ENCODE measurements at places on chromosomes 2 and 18. TPM values are rescaled to one million over a fixed set of nuclear protein-coding genes. Genes with fewer than 3 reads are reported as not detected.

GRCh38 chr2:24342110-24342910 is 18.0 kb downstream of the ITSN2 start:
- DNase-seq = no peak

DNA sequence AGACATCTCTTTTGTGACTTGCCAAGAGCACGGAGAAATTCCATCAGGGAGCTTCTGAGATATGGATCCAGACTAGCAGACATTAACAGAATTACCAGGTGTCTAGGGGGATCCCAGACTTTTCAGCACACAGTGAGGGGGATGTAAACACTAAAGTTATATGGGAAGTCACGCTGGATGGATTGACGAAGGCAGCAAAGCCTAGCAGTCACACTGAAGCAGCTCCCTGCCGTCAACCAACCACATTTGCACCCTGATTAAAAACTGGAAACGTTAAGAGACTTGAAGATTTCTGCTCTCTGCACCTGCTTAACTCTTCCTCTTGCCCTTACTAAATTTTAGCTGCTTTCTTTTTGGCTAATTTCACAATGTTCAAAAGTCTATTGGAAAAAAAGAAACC is 62.5 kb upstream of the BCL2L11 start:
- no peak for DNase-seq

DNA sequence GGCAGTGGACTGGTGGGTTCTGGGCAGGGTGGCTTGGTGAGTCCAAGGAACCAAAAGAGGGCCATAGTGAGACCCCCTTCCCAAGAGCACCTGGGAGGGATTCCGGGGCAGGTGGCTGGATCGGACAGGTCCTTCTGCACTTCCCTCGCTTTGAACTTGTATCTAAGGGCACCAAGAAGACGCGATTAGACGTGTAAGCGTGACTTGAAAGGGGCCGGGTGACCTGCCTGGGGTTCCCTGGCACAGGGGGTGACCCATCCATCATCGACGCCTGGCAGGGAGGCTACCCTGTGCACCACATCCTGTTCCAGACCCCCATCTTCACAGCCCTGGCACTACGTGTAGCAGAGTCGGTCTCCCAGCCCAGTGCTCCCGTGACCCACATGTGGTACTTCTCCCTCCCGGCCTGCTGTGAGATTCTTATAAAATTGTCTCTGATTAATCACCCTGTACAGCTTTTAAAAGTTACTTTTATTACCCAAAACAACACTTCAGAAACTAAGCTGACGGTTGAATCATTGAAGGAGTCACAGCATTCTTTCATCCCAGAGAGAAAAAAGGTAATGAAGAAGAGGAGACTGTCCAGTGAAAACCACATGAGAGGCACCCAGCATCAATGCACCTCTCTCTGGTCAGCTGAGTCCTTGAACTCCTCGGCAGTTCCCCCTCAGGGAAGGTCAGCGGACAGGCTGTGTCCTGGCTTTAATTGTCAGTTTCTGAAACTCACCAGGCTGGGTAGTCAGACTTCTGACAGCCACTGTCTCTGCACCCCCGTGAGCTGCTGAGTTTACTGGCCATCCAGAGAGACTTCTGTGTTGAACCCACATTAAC is 13.0 kb downstream of the SH3BP4 start:
- DNase-seq = peak; percentile 53

DNA sequence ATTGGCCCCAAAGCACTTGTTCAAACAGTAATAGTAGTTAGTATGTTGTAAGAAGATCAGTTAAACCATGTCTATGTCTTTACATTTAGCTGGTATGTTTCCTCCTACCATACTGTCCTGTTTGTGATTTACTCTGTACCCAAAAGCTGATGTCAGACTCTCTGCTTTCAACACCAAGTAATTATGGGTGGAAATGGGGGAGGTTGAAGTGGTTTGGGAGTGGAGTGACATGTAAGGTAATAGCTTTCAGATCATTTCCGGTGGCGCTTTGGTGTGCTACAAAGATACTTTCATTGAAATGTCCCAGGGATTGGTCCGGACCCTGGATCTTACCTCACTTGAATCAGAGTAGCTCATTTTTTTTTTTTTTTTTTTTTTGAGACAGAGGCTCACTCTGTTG is 39.7 kb upstream of the TGIF1 start:
- no peak for DNase-seq

DNA sequence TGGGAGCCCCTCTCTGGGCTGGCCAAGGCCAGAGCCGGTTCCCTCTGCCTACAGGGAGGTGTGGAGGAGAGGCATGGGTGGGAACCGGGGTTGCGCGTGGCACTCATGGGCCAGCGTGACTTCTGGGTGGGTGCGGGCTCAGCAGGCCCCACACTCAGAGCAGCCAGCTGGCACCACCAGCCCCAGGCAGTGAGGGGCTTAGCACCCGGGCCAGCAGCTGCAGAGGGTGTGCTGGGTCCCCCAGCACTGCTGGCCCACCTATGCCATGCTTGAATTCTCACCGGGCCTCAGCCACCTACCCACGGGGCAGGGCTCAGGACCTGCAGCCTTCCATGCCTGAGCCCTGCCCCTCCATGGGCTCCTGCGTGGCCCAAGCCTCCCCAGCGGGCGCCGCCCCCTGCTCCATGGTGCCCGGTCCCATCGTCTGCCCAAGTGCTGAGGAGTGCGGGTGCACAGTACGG is 248.5 kb upstream of the HNMT start:
- DNase-seq = no peak

DNA sequence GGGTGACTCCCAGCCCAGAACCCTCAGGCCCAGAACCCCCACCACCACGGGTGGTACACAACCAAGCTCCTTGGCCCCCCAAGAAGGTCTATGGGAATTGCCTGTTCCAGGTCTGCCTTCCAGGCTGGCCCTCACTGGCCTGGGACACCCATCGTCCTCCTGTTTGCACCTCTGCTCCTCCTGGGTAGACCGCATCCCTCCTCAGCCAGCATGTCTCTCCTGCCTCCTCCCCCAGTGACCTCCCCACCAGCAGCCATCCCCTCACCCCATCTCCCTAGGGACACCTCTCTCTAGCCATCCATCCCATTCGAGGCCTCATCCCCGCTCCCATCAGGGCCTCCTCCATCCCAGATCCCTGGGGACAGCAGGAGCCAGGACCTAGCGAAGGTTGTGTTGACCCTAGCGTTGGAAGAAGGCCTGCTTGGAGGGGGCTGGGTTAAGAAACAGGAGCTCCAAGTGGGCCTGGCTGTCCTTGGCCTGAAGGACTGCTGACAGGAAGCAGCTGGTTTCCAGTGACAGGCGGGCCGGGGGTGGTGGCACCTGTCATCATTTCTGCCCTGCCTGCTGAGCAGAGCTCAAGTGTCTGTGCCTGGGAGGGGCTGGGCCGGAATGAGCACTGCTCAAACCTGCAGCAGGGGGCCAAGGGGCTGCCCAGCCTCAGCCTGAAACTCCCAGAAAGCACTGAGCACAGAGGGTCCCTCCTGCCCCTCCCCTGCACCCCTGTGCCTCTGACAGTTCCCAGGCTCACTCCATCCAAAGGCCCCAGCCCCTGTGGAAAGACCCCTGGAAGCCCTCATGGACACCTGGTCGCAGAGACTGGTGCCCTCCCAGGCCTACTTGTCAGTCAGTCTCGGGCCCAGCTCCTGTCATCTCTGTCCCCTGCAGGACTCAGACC is 96.0 kb upstream of the OTOS start:
- peak; percentile 55 for DNase-seq

DNA sequence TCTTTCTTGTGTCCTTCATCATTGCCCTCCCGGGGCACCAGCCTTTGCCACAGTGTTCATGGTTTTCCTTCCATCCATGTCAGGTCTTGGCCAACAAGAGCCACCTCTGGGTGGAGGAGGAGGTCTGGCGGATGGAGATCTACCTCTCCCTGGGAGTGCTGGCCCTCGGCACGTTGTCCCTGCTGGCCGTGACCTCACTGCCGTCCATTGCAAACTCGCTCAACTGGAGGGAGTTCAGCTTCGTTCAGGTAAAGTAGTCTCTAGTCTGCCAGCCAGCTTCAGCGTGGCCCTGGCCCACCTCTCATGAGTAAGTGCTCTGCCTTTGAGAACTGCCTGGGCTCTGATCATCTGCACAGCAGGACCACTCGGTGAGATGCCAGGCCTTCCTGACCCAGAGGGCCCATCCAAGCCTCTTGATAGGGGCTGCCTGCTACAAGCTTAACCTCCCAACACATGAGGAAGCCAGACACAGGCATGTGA is 31.0 kb downstream of the STEAP3 start:
- no peak for DNase-seq

DNA sequence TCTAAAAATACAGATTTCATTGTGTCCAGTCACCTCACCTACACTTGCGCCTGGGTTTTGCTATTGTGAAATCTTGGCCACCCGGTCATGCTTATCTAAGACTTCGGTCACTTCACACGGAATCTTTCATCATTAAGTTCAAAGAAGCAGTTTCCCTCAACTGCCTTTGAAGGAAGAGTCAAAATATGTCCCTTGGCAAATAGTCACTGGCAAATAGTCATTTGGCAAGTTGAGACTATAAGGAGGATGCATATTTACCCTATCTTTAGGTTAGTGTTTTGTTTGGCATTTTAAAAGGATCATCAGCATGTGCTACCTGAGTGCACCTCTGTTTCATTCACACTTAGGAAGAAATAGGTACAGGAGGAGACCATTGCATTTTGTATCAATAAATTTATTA is 95.9 kb downstream of the FEZ2 start:
- DNase-seq = no peak

- DNase-seq = no peak
Measured at GRCh38 chr2:38988716-38989115, 99.0 kb downstream of the ARHGEF33 start.

GRCh38 chr2:216188956-216189355 is 79.8 kb downstream of the XRCC5 start:
- no peak for DNase-seq

DNA sequence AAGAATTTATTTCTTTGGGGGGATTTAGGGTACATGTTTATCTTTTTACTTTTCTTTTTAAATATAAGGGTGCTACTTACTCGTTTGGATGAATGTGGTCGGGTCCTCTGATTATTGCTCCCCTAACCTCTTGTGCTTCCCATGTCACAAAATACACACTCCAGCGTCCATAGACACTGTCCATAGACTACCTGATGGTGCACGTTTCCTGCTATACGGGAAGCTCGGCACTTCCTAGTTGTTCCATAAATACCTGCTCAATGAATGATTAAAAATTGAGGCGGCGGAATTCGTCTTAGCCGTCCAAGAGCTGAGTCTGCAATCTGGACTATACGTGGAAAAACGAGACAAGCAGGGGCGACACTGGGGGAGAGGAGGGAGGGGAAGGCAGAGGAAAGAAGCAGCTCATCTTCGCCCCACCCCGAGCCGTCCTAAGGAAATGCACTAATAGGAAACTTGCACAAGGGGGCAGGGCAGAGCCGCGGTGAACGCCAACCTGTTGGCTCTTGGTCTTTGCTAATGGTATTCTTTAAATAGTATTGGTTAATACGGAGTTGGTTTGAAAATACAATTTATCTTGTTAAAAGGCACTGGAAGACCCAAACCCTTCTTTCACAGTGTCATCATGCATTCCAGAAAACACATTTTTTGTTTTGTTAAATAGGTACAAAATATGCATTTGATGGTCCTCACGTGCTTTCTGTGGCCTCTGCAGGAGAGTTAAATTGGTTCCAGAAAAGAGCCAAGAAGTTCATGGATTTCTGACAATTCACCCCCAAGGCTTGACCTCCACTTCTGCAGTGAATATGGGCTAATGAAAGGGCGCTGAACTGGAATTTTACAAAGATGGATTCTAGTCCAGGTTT is 73.0 kb upstream of the KCTD1 start:
- DNase-seq = peak; percentile 65

DNA sequence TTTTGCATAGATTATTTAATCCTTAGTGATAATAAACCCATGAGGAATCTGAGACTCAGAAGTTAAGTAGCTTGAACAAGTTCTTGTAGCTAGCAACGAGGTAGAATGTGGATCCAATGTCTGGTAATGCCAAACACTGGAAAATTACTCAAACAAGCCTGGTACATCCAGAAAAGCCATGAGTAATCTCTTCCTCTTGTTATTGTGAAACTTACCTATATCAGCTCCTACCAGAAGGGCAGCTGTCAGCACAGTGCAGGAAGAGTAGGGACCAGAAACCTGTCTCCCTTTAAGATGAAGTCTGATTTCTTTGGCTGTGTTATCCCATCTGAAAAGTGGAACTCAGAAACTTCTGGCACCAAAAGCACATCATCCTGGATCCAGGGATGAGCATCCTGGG is 7.7 kb upstream of the SERPINB8 start:
- DNase-seq = no peak

GRCh38 chr2:168671932-168672331 is 130.5 kb upstream of the NOSTRIN start:
- DNase-seq = no peak

DNA sequence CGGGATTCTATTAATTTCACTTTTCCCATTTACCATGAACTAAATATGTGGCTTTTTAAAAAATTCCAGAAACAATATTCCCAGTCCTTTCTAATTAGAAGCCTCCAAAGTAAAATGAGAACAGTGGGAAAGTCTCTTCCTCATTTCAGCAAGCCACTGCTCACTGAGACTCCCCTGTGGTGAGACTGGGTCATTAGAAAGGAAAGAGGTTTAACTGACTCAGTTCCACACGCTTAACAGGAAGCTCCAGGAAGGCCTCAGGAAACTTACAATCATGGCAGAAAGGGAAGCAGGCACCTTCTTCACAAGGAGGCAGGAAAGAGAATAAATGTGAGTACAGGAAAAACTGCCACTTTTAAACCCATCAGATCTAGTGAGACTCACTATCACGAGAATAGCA is 258.9 kb upstream of the CHAC2 start:
- DNase-seq = no peak

GRCh38 chr18:33755391-33755790 is 177.4 kb downstream of the ASXL3 start:
- no peak for DNase-seq

GRCh38 chr2:184637781-184638180 is 39.5 kb downstream of the ZNF804A start:
- DNase-seq = no peak

DNA sequence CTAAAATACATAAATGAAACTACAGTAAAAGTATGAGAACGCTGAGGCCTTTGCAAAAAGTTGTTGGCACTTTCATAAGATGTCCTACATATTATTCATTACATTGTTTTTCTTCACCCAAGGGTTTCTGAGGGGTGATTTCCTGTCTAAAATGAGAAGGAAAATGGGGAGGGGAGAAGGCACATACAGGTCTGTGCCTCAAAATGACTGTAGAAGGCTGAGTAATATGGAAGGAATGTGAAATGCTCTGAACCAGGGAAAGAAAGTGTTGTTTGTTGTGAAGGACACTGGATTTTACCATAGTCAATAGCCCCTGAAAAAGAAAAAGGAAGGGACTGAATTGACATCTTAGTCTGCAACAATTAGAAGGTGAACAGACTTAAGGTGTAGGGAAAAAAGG is 99.5 kb upstream of the RNF152 start:
- DNase-seq = no peak

PTH2R gene
- total RNA-seq = 0.45 TPM

NEURL3 gene
- 0.58 TPM for total RNA-seq

ANKRD30BL gene
- not detected for total RNA-seq

SLC9A2 gene
- total RNA-seq = not detected

GGCX gene
- total RNA-seq = 36.6 TPM
